Endodermal cell (in vitro differentiated cells): ENCODE measurements at places on chromosomes 4 and X. TPM values are rescaled to one million over a fixed set of nuclear protein-coding genes. Genes with fewer than 3 reads are reported as not detected.
A peak's percentile ranks its signal among the peaks of the same experiment; 100 is the strongest.

Gene AREG
- total RNA-seq = not detected in 3 replicates

Gene TLR1
- 0.09 and 0.20 TPM in 2 replicates for total RNA-seq

DNA sequence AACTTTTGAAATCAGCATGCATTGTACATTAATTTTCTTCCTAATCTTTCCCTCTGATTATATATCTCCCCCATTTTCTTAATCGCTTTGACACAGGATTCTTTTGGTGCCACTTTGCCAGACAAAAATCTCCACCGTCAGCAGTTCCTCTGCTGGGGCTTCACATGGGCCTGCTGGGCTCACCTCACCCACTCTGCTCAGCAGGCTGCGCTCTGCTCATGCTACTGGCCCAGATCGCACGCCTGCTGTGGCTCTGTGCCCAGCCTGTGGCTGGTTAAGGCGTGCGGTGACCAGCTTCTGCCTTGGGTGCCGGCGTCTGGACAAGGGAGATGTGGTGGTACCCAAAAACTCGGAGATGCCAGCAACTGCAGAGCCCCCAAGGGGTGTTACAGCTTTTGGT, 31.1 kb downstream of the UCHL1 start:
- no peaks in the 10 kb centered on the region for H3K27me3 ChIP-seq
- H3K4me3 ChIP-seq = no peak overlapping the region
- DNase-seq = no peak
- H3K27ac ChIP-seq = no peak overlapping the region
- no peaks in the 10 kb centered on the region for H3K36me3 ChIP-seq
- H3K4me1 ChIP-seq = no peaks in the 10 kb centered on the region

- H3K36me3 ChIP-seq = no peaks in the 10 kb centered on the region
- DNase-seq = no peak
- no peaks in the 10 kb centered on the region for H3K27me3 ChIP-seq
- H3K4me1 ChIP-seq = no peaks in the 10 kb centered on the region
Observed at GRCh38 chr4:2757426-2757825, 1.3 kb upstream of the TNIP2 start.

GRCh38 chr4:80202190-80202711, 4.9 kb downstream of the PRDM8 start:
- H3K4me1 ChIP-seq = peaks cover 5% of the 10 kb centered on the region
- H3K27ac ChIP-seq = no peak overlapping the region
- H3K27me3 ChIP-seq = peaks cover 100% of the 10 kb centered on the region
- H3K36me3 ChIP-seq = no peaks in the 10 kb centered on the region
- DNase-seq = peak; percentile 94

- no peak overlapping the region for H3K4me3 ChIP-seq
- no peaks in the 10 kb centered on the region for H3K4me1 ChIP-seq
- H3K27ac ChIP-seq = no peak overlapping the region
- no peak for DNase-seq
- H3K27me3 ChIP-seq = no peaks in the 10 kb centered on the region
Observed at GRCh38 chrX:45765767-45766166, 565.1 kb upstream of the DIPK2B start.

Gene F8A1
- 21.1 and 23.2 TPM in 2 replicates for total RNA-seq

Gene CWH43
- not detected in 2 replicates for total RNA-seq

- H3K36me3 ChIP-seq = no peaks in the 10 kb centered on the region
- no peaks in the 10 kb centered on the region for H3K4me1 ChIP-seq
- H3K27me3 ChIP-seq = no peaks in the 10 kb centered on the region
- no peak overlapping the region for H3K27ac ChIP-seq
- no peak for DNase-seq
- H3K4me3 ChIP-seq = no peak overlapping the region
Observed at GRCh38 chr4:39096847-39097246, 34.8 kb downstream of the KLHL5 start.

DNA sequence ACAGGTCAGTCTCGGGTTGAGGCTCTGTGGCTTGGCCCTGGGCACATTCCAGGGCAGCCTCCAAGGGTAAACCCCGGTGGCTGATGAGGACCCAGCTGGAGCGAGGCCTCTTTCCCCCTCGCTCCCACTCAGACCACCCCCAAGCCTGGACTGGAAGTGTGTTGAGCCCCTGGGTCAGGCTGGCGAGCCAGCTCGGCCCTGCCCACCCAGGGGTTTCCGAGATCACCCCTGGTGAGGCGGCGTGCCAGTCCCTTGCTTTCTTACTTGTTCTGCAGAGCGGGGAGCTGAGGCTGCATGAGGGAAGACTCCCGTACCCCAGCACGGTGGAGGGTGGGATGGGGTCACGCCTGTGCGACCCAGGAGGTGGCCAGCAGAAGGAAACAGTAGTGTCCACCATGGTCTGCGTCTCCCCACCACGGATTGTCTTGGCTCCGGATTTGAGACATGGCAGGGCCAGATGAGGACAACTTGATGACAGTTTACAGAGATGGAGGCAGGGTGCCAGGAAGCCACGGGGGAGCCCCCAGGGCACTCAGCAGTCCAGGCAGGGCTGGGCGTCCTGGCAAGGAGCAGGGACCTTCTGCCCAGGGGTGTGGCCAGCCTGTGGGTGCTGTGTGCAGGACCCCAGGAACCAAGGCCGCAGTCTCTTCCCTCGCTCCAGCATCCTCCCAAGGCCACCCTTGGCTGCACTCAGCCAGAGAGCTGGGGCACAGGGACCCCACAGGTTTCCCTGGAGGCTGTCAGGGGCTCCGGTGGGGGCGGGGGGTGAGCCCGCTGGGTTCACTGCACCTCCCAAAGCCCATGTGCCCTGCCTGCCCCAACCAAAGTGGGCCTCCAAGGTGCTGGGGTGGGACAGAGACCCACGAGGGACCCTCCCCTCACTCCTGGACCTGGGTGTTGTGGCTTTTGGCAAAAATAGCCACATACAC, 6.6 kb upstream of the FGFRL1 start:
- H3K4me3 ChIP-seq = no peak overlapping the region
- peaks cover 96% of the 10 kb centered on the region for H3K27me3 ChIP-seq
- H3K4me1 ChIP-seq = no peaks in the 10 kb centered on the region
- H3K27ac ChIP-seq = no peak overlapping the region
- DNase-seq = no peak
